Suprapubic skin (tissue), 4 donors: ENCODE measurements at places on chromosomes 6 and 20. TPM values are rescaled to one million over a fixed set of nuclear protein-coding genes. Genes with fewer than 3 reads are reported as not detected.
A peak's percentile ranks its signal among the peaks of the same experiment; 100 is the strongest.

HLA-DQA1 gene
- total RNA-seq: 21.3 TPM

ACTL10 gene
- total RNA-seq: 1.3 TPM

DNA sequence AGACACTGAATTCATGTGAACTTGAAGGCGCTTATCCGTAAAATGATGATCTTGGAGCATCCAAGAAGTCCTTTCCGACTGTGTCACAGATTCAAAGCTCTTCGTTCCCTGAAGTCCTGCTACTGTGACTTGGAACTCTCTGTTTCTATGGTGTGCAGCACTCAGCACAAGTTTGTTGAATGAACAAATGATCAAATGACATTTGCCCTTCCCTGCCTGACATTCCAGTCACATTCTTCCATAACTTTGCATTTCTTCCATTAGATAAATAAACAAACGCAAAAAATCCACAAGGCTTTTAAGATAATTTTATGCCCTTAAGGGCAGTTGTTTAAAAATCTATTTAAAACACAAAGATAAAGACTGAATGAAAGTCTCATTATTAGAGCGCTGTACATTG is 39.9 kb downstream of the SGK1 start:
- DNase-seq: no peak

- no peak for DNase-seq
Observed at GRCh38 chr6:145277358-145278086, 457.8 kb downstream of the EPM2A start.

GRCh38 chr6:37025621-37026466 is 20.4 kb downstream of the FGD2 start:
- DNase-seq: peak; percentile 58

- no peak for DNase-seq
Observed at GRCh38 chr6:36244641-36245280, 25.1 kb upstream of the PNPLA1 start.

GRCh38 chr6:62737792-62738191 is 451.8 kb upstream of the KHDRBS2 start:
- DNase-seq: no peak

DNA sequence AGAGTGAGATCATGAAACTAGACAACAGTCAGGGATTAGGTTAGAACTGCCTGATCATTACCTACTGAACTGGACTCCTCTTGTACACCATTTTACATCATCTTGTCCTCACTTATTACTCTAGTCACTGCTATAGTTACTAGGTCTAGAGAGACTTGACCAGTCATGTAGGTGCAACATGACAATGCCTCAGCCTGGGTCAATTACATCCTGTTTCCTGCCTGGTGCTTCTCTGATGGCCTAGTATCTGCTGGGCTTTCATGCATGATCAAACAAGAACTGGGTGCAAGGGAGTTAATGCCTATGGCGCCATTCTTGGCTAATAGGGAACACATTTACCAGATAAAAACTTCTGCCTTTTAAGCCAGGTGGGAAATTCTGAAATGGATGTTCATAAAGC is 39.2 kb upstream of the MMS22L start:
- DNase-seq: no peak
